ENCODE measurements at places on chromosomes 3 and 15.
A peak's percentile ranks its signal among the peaks of the same experiment; 100 is the strongest.

GRCh38 chr3:51949121-51949520 is 6.1 kb upstream of the GPR62 start:
- no peak for DNase-seq

GRCh38 chr3:186255703-186256331 is 106.2 kb downstream of the DGKG start:
- no peak for DNase-seq

DNA sequence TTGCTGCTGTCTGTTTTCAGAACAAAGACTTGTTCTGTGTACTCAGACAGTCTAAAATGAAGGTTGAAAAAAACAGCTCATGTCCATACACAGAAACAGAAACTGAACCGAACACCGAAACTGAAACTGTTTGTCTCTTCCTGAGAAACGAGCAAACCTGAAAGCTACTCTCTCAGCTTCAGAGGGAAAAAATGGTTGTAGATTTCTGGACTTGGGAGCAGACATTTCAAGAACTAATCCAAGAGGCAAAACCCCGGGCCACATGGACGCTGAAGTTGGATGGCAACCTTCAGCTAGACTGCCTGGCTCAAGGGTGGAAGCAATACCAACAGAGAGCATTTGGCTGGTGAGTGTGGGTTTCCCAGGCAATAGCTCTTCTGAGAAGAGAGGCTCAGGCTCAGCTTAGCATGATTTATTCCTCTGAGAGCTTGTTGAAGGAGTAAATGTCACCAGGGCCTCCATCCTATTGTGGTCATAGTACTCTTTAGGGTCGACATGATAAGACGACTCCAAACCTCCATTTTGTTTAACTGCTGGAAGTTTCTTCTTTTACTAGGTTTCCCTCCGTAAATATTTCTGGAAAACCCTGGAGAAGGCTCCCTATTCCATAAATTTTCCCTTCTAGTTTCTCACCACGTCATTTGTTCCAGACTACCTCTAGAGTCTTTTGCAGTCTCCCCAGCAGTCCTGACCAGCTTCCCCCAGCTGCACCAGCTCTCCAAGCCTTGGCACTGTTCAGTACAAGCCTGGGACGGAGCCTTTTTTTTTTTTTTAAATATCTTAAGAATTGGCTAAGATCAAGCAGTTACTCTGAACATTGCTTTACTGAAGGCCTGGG is at the start of gene RTP4:
RTP4 (plus strand) TSS at position 135 of the 838 bp plus-strand sequence; CDS start at position 192, 57 bp downstream.
- no peak for DNase-seq

- DNase-seq, result no peak
Measured at GRCh38 chr3:96319166-96319565, 495.2 kb upstream of the EPHA6 start.

DNA sequence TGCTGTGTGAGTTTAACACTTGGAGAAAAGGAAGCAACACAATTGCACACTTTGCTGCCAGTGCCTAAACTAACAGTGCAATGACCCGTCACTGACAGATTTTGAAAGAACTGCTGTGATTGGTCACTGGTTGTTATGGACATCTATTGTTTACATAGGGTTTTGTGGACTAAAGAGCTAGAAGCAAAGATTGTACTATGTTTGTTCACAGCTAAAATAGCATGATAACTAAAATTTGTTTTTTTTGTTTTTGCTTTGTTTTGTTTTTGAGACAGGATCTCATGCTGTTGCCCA is 112.4 kb upstream of the GOLGA8J start:
- DNase-seq, result no peak

DNA sequence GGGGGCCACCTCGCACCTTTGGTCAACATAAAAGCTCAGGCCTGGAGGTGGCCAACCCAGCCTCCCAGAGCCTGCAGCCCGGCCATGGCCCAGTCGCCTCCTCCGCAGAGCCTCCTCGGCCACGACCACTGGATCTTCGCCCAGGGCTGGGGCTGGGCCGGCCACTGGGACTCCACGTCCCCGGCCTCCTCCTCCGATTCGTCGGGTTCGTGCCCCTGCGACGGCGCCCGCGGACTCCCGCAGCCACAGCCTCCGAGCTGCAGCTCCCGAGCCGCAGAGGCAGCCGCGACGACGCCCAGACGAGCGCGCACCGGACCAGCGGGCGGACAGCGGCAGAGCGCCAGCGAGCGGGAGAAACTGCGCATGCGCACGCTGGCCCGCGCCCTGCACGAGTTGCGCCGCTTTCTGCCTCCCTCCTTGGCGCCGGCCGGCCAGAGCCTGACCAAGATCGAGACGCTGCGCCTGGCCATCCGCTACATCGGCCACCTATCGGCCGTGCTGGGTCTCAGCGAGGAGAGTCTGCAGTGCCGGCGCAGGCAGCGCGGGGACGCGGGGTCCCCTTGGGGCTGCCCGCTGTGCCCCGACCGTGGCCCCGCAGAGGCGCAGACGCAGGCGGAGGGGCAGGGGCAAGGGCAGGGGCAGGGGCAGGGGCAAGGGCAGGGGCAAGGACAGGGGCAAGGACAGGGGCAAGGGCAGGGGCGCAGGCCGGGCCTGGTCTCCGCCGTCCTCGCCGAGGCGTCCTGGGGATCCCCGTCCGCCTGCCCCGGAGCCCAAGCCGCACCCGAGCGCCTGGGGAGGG is at the start of gene MESP2:
MESP2 (plus strand) TSS at position 59 of the 799 bp plus-strand sequence; CDS start at position 85, 26 bp downstream.
- peak; percentile 54 for DNase-seq

DNA sequence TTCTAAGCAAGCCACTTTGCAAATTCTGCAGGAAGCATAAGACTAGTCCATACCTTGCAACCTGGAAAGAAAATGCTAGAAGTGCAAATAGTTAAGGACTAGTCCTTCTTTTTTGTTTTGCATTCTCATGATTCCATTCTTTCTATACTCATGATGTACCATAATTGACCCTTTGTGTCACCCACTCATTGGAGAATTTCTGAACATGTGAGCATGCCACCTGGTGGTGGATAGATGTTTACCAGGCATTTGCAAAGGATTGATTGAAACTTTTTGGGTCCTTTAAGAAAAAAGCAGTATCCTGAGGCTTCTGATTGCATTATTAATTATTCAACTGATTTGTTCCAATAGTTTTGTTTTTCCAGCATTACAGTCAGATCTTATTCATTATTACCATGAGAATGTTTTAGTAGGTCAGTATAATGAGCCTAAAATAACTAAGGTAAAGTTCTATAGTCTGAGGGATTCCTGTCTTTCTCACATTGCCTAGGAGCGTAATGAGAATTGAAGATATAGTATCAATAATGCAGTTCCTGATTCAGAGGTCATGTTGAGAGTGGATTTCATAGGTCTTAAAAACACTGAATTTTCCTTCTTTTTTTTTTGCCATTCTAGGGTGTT is 20.2 kb upstream of the DIPK2A start:
- peak; percentile 27 for DNase-seq

DNA sequence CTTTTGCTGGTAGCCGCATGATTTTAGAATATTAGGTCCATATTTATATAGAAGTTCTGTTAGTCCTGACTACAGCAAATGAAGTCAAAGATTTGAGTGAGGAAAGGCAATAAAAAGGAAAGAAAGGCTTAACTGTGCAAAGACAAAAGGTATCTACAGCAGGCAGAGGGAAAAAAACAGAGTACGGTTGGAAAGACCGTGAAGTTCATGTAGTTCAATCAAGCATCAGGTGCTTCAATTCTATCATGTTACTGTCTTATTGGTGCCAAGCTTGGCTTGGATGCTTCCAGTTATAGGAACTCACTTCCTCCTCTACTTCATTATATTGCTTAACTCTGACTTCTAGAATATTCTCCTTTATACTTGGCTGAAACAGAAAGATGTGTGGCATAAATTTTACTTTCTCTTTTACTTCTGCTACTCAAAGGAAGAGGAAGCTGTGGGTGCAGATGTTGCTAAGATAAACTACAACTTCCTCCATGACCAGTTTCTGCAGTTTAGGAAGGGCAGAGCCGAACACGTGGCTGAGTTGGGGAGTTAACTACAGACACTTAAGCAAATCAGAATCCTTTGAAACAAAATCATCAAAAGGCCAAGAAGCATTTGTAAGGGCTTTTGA is 72.6 kb upstream of the ZBED2 start:
- DNase-seq, result peak; percentile 51

DNA sequence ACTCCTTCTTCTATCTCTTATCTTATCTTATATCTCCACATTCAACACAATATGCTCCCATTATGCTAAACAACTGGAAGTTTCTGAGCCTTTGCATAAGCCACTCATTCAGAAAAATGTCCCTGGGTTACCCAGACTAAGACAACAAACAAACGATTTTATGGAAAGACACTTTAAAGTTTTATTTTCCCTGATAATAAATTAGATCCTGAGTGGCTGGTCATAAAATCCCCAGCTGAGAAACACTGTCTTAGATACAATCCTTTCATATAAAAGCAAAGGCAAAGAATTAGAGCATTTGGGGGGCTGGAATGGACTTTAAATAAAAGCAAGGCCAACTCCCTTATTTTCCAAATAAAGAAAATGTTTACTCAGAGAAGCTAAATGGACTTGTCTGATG is 322.3 kb downstream of the GBE1 start:
- DNase-seq, result no peak

GRCh38 chr15:38154837-38155236 is 97.8 kb upstream of the SPRED1 start:
- DNase-seq, result no peak

DNA sequence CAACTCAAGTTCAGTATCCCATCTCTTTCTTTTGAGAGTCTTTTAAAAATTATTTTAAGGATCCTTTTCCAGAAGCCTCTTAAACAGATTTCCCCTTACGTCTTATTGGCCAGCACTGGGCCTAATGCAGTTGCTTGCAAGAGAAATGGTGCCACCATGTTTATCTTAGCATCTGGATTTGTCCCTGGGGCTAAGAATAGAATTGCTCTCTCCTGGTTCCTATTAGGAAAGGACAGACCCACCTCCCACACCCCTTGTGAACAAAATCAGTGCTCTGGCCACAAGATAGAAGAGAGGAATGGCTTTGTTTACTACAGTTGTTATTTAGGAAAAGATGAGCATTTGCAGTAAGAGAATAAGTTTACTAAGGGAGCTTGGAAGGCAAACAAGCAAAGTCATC is 128.2 kb upstream of the CGNL1 start:
- DNase-seq, result no peak

- DNase-seq, result no peak
Measured at GRCh38 chr3:65953301-65953812, 85.4 kb downstream of the MAGI1 start.

Data from stimulated activated CD4-positive, alpha-beta T cell treated with anti-CD3 and anti-CD28 coated beads, Interleukin-12 subunit alpha, Interleukin-12 subunit beta, amount 100 ng/mL, for 48 hours (primary cell).